ENCODE measurements at places on chromosomes 2 and 18.

GRCh38 chr2:25757906-25758305 lies 84.5 kb upstream of the DTNB start:
- DNase-seq: no peak

DNA sequence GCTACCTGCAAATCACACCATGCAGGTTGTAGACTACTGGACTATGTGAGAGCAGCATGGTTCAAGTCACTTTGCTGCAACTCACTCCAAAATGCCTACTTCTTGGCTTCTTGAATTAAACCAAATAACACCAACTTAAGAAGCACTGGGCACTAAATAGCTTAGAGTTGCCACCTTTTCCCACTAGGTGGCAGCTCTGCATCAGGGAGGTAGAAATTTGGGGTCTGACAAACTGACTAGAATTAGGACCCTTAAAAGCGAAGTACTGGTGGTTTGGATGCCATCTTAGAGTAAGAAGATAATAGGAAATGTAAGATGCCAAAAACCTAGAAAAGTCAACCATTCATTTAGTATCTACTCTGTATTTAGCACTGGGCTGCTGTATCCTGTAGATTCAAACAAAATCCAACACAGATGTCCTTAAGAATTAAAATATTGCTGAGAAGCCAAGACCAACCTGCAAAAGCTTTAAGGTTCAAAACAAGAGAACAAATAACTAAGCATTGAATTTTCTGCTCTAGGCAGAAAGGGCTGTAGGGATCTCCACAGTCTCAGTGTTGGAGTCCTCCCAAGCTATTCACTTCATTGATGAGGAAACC lies 65.5 kb downstream of the CCBE1 start:
- peak; percentile 1 for DNase-seq

DNA sequence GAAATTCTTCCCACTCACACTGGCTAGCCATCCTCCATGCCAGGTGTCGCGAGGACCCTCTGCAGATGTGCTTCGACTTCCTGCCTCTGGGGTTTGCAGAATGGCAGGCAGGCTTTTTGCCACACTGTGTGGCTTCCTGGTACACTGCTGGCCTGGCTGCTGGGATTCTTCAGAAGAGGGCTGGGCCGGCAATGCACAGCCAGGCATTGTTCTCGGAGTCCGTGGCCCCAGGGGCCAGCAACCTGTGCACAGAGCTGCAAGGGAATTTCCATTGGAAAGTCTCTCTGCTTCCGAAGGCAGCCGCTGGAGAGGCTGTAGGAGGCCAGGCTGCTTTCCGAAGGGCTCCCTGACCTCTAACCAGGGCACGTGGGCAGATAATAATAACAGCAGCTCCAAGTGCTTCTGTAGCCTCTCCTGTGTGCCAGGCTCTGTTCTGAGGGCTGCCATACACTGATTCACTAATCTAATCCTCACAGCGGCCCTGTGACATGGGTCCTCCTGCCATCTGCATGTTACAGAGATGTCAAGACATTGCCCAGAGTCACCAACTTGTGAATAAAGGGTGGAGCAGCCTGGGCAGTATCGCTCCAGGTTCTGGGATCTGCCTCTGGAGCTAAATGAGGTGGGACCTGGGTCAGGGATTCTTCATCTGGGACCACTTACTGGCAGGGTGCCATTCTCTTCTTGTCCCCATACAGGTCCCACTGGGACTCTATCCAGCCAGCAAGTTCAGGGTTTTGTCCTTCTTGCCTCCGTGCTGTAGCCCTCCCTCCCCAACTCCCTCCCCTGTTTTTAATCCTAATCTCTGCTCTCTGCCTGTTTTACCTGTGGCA lies 5.0 kb downstream of the LDLRAD4 start:
- no peak for DNase-seq

DNA sequence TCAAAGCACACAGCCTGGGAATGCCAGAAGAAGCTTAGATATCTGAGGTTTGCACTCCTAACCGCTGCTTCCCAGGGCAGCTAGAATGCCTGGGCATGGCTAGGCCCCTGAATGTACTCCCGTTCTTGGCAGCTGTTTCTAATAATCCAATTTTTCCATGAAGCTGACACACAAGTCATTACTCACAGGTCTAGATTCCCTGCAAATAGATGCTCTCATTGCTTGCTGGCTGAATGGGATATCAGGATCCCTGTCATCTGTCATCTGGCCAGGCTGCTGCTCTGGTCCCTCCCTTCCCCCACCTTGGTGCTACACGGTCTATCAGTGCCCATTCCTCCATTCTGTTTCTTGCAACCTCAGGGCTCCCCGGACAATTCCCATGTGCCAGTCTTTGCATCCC lies 40.7 kb upstream of the TEX51 start:
- no peak for DNase-seq

DNA sequence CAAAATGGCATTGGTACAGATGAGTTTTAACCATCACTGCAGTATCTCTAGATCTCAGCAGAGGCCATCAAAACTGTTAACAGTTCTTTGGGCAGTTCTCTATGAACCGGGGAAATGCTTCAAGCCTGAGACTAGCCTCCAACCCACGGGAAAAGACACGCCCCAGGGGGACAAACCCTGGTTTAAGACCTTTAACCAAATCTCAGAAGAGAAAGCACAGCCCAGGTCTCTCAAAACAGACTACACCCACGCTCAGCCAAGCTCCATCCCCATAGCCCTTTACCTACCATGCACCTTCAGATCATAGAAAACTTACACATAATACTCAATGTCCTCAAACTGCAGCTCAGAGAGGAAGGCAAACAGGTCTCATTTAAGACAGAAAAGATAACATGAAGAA lies 78.3 kb downstream of the TMEM163 start:
- DNase-seq: no peak

- no peak for DNase-seq
Measured at GRCh38 chr2:42652086-42652485, 83.7 kb downstream of the MTA3 start.

DNA sequence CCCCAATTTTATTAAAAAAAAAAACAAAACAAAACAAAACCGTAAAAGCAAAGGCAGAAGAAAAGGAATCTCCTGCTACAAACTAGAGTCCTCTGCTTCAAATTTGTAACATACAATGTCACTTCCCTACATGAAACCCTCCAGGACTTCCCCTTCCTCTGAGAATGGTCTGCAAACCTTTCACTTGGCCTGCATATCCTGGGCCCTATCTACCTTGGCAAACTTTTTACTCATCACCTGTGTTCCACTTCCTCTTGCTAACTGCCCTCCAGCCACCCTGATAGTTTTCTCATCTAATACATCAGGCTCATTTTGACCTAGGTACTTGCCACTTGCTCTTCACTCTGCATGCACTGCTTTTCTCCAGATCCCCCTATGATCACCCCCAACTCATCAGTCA lies 255.5 kb downstream of the ETAA1 start:
- no peak for DNase-seq

GRCh38 chr2:197889041-197889440 lies 84.6 kb downstream of the PLCL1 start:
- peak; percentile 62 for DNase-seq

DNA sequence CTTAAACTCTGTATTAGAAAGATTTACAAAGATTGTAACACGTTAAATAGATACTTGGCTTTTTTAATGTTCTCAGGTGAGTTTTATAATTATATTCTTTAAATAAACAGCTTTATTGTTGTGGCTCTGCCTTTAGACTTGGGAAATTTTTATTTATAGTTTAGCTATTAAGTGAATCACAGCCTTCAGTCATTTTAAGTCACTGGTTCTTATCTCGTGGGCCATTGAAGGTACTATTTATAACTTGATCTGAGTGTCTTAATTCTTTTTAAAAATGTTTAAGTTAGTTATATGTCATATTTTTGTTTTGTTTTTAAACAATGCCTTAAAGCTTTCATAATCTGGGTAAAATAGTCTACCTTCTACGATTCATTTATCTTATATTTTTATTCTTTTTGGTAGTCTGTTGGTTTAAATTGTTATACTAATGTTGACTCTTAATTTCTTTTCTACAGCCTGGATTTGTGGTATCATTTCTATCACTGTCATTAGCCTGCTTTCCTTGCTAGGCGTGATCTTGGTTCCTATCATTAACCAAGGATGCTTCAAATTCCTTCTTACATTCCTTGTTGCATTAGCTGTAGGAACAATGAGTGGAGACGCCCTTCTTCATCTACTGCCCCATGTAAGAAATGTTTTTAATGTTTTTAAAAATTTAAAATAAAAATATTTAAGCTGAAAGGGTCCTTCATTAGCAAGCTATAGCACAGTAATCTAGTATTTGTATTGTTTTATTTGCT lies 49.3 kb downstream of the SLC39A10 start:
- no peak for DNase-seq

- no peak for DNase-seq
Measured at GRCh38 chr2:241279413-241279812, 36.1 kb downstream of the HDLBP start.

DNA sequence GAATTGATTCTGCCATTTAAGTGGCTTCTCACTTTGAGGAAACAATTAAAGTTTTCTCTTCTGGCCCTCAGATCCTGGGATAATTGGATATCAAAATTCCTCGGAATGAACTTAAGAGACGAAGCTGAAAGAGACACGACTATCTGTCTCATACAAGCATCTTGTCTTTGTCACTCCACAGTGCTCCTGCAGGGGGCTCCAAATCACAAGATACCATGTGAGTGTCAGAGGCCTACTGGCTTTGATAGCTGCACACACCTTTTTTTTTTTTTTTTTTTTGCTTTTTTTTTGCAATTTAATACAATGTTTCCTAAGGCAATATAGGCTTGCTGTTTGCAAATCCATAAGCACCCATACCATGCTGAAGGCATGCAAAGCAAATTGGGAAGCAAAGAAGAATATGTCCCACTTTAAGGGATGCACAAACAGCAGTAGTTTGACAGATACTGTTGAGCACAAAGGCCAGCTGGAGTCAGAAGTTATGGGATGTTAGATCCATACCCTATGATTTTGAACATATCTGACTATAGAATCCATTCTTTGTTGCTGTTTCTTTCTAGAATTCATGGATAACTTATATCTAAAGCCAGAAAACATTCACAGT lies 109.0 kb upstream of the CBLN2 start:
- DNase-seq: no peak

GRCh38 chr18:56709463-56709862 lies 58.3 kb downstream of the WDR7 start:
- DNase-seq: peak; percentile 45

GRCh38 chr2:24855726-24856125 lies 62.5 kb downstream of the CENPO start:
- DNase-seq: no peak

DNA sequence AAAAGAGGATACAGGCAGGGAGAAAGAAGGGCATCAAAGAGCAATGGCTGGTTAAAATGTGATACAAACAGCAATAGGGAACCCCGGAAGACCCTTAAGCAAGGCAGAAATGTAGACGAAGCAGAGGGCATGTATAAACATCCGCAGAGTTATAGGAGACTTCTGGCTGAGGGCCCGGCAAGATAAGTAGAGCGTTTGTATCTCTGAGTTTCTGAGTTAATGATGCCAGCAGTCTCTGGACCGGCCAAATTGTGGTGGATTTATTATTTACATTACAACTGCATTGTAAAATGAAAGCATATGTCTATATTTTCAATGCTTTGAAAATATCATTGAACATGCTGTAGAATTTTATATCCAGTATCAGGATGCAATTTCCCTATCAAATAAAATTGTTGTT lies 148.0 kb upstream of the KCTD1 start:
- DNase-seq: no peak

DNA sequence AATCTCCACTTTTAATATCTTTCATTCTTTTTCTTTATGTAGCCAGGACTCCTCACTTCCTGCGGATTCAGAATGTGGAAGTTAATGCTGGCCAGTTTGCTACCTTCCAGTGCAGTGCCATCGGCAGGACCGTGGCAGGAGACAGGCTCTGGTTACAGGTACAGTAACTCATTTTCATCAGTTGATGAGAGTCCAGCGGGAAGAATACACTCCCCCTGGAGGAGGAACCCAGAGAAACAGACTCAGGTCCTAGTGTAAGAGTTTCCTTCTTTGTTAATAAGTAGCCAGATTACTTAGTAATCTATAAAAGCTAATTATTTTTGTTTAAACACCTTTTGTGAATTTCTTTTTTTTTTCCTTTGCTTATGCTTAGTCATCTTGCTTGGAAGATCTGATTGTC lies 359.4 kb downstream of the PTPRM start:
- DNase-seq: no peak

DNA sequence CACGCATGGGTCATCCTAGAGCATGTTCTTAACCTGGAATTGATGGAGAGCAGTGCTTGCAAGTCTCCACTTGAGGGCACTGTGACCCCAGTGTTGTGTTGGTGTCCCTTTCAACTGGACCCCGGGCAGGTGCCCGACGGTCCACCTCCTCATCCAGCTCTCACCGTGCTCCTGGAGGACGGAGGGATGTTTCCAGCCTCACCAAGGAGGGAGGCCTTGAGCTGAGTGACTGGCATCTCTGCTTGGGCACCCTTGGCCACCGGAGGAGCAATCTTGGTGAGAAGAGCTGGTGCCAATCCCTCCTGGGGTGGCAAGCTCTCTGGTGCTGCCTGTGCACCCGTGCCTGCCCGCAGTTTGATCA lies 45.4 kb upstream of the ASB18 start:
- DNase-seq: no peak

- no peak for DNase-seq
Measured at GRCh38 chr2:128250229-128251025, 68.2 kb downstream of the HS6ST1 start.

DNA sequence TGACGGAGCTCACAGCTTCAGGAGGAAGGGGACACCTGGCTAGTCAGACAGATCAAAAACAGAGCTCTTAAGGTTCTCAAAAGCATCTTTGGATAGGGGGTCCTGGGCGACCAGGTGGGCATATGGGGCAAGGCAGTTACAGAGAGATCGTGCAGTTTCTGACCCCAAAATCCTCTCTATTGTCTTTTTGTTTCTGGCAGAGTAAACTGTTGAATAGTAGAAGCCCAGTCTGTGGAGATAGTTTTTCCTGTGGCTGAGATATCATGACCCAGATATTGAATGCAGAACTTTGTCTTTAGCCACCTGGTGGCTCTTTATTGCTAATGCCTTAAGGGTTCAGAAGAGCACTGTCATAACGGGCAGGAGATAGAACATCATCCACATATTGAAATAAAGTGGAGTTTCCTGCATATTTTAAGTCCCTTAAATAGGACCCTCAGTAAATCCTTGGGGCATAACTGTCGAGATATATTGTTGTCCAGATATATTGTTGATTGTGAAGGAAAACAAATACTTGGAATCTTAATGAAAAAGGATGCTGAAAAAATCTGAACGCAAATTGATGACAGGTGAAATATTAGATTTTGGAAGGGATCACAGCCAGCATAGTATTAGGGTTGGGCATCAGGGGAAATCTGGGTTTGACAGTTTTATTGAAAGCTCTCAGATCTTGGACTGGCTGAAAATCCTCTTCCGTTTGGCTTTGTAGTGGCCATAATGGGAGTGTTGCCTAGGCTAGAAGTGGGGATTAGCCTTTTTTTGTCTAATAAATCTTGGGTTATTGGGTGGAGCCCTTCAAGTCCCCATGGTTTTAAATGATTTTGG lies 14.1 kb upstream of the ZDBF2 start:
- DNase-seq: no peak

All from hematopoietic multipotent progenitor cell (in vitro differentiated cells).